ENCODE measurements at places on chromosomes 11 and 22.

- DNase-seq, result no peak
Measured at GRCh38 chr11:123298488-123299447, 103.7 kb upstream of the CLMP start.

DNA sequence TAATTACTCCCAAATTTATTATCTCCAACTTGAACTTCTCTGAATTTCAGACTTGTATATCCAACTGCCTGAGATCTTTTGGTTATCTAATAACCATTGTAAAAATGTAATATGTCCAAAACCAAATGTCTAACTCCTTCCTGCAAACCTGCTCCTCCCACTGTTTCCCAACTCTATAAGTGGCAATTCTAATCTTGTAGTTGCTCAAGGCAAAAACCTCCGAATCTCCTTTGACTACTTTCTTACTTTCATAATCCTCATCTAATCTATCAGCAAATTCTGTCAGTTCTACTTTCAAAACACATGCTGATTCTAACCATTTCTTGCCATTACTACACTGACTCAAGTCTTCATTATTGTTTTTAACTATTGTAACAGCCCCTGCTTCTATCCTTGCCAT is 55.7 kb downstream of the FAM168A start:
- DNase-seq, result no peak

- no peak for DNase-seq
Measured at GRCh38 chr11:6794639-6795038, 4.8 kb downstream of the OR6A2 start.

- DNase-seq, result no peak
Measured at GRCh38 chr22:44855855-44856254, 103.5 kb downstream of the ARHGAP8 start.

DNA sequence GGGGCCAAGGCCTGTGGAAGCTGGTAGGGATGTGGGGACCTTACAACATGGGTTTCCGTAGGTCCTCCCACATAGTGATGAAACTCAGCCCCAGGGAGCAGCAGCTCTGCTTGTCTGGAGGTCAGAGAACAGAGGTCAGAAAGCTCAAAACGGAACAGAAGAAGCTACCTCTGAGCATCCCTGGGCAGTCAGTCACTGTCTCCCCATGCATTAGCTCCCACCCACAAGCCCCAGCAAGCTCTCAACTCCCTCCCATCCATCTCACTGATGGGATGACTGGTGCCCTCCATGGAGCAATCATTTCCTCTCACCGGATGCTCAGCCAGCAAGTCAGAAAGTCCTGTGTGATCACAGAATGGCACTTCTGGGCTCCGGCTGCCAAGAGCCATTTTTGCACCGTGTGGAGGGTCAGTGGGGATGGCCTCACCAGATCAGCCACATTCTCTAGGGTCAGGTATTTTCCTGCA is 1.9 kb downstream of the TPP1 start:
- DNase-seq, result no peak

GRCh38 chr11:43819926-43820325 is 60.7 kb upstream of the ALKBH3 start:
- DNase-seq, result no peak

GRCh38 chr11:112637076-112637475 is 324.1 kb upstream of the NCAM1 start:
- no peak for DNase-seq

DNA sequence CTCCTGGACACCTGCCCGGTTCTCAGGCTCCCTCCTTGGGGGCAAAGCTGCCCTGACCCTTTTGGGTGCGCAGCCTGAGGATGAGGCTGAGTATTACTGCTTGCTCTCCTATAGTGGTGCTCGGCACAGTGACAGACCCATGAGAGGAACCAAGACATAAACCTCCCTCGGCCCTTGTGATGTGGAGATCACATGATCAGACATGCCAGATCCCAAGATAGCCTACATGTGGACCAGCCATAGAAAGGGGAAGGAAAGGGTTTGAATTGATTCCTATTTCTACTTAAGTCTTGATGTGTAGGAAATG is 125.3 kb downstream of the VPREB1 start:
- no peak for DNase-seq

DNA sequence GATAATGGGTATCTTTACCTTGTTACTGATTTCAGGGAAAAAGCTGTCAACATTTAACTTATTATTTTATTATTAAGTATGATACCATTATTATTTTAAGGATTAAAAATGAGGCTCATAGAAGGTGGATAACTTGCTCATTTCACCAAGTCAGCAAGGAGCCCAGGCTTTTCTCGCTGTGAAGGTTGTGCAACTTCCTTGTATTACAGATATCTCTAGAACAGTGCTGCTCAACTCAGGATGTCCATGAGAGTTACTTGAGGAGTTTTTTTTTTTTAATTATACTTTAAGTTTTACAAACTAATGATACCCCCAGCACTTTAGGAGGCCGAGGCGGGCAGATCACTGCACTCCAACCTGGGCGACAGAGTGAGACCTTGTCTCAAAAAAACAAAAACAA is 98.2 kb downstream of the INSC start:
- DNase-seq, result no peak

GRCh38 chr11:95968585-95968984 is 44.7 kb upstream of the MTMR2 start:
- no peak for DNase-seq

DNA sequence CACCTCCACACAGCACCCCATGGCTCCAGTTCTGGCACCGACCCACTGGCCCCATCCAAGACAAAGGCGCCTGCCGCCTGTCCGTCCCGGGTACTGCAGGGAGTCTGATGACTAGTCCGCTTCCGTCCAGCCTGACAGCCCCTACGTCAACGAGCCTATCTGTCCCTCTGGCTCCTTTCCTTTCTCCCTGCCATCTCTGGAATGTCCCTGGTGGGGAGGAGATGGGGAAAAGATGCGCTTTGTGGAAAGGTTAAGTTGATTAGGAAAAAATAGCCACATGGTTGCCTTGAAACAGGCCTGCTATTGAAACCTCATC is 10.4 kb downstream of the PDGFB start:
- no peak for DNase-seq

DNA sequence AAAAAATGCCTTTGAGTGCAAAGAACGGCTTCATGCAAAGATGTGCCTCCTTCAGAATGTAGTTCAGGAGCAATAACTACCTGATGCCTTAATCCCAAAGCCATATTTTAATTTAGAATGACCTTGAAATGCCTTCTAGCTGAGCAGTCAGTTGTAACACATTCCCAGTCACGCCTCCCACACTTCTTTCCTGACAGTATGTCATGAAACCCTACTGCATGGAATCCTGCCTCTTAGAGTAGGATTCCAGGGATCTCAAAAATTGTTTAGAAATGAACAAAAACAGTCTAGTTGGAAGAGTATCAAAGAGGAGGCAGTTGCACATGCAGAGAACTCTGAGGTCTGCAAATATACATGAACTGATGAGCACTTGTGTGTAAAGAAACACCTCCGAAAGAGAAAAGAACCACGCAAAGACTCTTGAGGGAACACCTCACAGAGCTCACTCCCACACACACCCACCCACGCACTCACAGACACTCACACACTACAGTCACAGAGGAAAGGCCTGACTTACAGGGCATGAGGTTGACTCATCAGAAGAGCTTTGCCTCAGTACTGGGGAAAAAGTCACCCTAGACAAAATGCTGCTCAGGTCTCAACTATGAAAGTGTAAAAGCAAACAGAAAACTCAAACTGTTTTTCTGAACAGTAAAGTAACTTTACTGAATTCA is 77.4 kb downstream of the GGTLC2 start:
- no peak for DNase-seq

GRCh38 chr11:2193099-2193887 is 21.7 kb upstream of the TH start:
- no peak for DNase-seq

DNA sequence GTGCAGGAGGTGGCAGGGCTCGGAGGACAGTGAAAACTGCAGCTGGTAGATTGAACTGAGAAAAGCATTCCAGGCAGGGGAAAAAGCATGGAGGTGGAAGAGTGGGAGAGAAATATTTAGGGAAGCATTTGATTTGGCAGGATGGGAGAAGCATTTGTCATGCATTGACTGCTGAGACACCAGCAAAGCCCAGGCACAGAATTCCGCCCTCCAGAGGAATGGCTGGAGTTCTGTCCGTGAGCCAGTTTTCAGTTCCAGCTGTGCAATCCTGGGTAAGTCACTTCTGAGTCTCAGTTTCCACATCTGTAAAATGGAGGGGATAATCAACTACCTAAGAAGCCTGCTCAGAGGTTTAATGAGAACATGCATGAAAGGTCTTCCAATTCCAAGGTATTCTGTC is 4.3 kb upstream of the TSKU start:
- DNase-seq, result no peak

GRCh38 chr22:43750751-43751150 is 61.4 kb downstream of the EFCAB6 start:
- no peak for DNase-seq

DNA sequence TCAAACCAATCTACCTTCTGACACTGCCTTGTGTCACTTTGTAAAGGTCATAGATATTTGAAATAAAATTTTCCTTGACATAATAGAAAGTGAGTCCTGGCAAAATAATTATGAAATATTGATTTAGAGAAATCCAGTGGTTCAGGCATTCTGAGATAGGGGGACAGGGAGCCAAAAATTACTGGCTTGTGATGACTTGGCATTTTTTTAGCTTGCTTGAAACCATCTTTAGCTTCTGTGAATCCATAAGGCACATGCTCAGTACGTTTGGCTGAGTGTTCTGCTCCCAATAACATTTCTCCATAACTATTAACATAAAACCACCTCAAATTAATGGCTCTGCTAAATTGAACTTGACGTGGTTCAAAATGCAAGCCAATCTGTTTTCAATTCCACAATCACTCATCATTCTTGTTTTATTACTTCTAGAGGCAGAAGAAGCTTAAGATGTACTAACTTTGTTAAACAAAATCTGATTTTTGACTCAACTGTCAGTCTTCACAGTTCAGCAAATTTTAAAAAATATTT is 209.0 kb downstream of the LRRC4C start:
- no peak for DNase-seq

DNA sequence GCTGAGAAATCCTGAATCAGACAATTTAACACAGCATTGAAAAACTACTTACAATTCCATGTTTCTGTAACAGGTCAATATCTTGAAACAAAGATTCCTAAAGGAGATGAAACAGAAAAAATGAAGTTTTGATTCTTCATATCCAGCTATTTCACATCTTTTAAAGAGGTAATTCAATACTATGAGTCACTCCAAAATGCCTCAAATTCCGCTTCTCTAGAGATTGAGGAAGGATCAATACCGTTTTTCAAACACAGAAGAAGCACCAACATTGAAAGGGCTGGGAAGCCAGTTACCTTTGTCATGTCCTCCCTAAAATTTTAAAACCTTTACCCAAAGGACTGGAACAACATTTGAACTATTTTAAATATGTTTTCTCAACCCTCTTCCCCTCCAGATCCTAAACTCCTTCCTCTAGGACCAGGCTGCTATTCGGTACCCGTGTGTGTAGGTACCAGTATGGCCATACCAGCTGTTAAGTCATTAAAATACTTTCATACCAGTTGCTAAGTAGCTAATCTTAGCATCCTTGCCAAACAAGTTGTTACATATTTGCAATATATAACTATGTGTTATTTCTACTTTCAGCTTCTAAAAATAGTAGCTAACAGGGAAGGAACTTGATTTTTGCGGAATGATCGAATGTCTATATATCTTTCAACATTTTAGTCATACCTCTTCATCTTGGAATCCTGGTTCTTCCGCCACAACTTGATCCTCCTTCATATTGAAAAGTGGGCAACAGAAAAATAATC is 2.3 kb downstream of the DMC1 start:
- no peak for DNase-seq

DNA sequence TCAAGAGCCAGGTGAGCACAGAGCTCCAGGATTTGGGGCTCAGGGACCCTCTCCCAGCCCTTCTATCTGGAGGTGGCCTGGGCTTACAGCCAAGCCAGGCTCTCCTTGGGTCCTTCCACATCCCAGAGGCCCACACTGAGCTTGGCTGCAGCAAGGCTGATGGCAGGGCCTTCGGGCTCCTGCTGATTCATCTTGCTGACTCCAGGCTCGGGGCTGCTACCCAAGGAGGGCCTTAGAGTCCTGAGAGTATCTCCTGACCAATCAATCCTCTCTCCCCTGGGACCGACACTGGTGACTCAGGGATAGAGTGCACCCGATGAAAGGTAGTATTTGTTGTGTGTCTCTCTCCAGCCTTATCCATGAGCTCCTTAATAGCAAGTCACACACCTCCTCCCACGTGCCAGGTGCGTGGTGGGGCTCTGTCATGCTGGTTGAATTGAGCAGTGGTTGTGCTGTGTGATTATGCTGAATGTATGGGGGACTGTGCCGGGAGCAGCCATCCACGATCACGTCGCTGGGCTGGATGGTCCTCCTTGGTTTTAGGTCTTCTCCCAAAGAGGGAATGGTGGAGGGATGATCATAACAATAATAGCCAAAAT is 62.3 kb downstream of the GRIK4 start:
- no peak for DNase-seq

DNA sequence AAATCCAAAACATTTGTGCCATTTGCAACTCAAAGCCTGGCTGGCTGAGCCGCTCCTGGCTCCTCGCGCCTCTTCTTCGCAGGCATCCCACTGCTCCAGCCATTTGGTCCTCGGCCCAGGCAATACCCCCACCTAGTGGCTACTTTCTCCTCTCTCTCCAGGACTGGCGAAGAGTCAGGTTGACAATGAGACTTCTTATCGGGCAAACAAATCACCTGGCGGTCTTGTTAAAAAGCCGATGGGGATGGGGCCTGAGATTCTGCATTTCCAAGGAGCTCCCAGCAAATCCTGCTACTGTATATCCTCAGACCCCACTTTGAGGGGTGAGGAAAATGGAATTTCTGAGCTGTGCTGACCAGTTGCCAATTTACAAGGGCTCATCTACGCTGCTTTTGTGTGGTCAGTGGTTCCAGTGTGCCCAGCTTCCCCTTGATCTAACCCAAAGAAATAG is 89.0 kb downstream of the ISX start:
- DNase-seq, result peak; percentile 78

GRCh38 chr22:19766511-19767426 is 6.2 kb downstream of the TBX1 start:
- DNase-seq, result no peak

- DNase-seq, result no peak
Measured at GRCh38 chr22:41132550-41132949, 40.2 kb downstream of the EP300 start.

- no peak for DNase-seq
Measured at GRCh38 chr22:41830174-41830573, 2.7 kb upstream of the SREBF2 start.

GRCh38 chr11:84882056-84882455 is 745.1 kb downstream of the DLG2 start:
- DNase-seq, result no peak
